Hepatocyte (in vitro differentiated cells): ENCODE measurements at places on chromosomes 7 and 10.

GRCh38 chr10:103627893-103628292 lies 134.4 kb downstream of the NEURL1 start:
- DNase-seq = no peak

DNA sequence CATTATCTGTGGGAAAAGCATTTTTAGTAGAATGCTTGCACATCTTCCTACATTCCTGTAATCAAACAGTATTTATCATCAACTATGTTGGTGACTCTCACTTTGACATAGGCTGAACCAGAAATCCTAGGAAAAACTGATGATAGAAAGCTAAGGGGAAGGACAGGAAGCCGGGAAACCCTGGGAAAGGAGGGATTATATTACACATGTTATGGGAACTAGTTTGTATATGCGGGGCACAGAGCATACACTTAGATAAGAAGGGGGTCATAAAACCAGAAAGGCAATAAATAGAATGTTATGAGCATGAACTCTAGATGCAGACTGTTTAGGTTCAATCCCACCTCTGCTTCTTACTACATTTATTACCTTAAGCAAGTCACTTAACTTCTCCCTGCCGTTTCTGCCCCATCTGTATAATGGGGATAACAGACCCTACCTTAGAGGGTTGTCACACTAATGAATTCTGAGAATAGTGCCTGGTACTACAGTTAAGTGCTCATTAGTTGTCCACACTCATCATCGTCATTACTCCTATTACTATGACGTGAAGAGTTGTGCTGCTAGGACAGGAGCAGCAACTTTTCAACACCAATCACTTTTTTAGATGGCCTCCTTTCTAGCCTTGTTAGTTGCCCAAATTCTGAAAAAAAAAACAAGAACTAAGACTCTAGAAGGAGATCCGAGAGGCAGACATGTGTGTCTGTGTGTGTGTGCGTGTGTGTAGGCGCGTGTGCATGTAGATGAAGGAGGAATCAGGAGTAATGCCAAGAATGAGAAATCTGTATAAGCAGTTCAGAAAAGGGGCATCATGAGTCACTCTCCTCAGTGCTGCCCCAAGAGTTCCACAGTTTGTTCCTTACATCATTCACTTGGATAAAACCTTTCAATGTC lies 52.2 kb downstream of the KMT2C start:
- DNase-seq = no peak

DNA sequence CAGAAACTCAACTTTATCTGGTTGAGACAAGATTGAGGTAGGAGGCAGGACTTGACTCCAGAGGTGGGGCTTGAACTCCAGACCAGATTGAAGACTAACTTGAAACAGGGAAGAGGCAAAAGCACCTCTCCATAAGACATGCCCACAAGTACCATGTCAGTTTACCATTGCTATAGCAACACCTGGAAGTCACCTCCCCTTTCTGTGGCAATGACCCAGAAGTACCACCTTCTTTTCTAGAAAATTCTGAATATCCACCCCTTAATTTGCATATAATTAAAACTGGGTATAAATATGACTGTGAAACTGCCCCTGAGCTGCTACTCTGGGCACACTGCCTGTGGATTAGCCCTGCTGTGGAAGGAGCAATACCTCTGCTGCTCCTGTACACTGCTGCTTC lies 4.9 kb upstream of the TOMM7 start:
- no peak for DNase-seq

GRCh38 chr7:25694211-25694610 lies 457.8 kb upstream of the NFE2L3 start:
- DNase-seq = no peak
